ENCODE measurements at places on chromosomes 12 and 14.

DNA sequence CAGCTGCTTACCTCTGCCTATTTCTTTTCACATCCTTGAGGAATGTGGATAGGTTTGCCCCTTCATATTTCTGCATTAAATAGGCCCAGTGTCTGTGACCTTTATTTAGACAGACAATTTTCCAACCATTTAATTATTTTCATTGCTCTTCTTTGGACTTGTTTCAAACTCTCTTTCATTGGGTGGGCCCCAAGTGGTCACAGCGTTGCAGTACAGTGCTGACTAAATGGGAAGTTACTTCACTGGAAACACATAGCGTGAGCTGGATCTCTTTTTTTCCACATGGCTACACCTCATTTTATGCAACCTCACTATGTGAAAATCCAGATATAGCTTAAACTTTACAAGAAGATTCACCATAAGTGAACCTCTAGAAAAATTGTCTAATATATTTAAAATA, 438.9 kb downstream of the ADAMTS20 start:
- no peak for DNase-seq

DNA sequence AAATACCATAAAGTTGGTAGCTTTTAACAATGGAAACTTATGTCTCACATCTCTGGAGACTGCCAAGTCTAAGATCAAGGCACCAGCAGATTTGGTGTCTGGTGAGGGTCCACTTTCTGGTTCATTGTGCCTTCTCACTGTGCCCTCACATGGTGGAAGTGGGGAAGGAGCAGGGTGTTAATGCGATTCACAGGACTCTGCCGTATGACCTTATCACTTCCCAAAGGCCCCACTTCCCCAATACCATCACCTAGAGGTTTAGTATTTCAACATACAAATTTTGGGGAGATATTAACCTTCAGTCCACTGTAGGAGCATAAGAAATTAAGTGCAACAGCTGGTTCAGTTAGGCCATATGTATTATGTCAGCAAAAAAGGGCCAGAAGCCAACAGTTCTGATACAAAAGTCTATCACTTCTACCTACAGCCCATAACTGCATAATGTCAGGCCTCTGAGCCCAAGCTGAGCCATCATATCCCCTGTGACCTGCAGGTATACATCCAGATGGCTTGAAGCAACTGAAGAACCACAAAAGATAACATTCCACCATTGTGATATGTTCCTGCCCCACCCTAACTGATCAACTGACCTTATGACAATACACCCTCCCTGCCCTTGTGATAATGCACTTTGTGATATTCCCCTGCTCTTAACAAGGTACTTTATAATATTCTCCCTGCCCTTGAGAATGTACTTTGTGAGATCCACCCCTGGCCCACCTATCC, 24.7 kb downstream of the DDHD1 start:
- DNase-seq, result no peak

- no peak for DNase-seq
Observed at GRCh38 chr14:55767286-55767685, 187.3 kb downstream of the KTN1 start.

DNA sequence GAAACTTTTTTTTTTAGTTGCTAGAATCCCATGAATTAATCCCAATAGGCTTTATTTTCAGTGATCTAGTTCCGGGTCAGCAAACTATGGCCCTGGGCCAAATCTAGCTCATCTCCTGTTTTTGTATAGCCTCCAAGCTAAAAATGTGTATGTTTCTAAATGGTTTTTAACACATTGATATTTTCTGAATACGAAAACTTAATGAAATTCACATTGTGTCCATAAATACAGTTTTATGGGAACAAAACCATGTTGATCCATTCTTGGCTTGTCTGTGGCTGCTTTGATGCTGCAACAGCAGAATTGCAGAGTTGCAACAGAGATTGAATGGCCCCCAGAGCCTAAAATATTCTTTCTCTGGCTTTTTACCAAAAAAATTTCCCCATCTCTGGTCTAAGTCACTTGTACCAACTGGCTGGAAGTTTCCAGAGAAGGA, 47.5 kb downstream of the ZNF664 start:
- DNase-seq, result no peak

GRCh38 chr12:42145197-42145549, 499 bp upstream of the GXYLT1 start:
- no peak for DNase-seq

DNA sequence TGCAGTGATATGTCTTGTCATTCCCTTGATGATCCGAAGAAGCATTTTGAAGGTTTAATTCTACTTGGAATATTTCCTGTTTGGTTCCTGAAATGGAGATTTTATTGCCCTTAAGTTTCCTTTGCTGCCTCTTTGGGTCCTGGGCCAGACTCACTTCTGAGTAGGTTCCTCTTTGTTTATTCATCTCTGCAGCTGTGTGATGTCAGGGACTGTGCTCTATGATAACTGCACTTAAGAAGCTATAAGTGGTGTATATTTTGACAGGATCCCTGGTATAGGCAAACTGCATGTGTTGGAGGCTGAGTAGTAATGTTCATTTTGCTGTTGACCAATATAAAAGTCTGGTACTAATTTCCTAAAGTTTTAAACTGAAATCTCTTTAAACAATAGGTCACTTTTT, at the start of gene KLRC4:
KLRC4 (minus strand) TSS at position 366 of the 400 bp plus-strand sequence; CDS start at position 184, 182 bp downstream.
- no peak for DNase-seq

- no peak for DNase-seq
Observed at GRCh38 chr14:50109342-50109741, 7.0 kb downstream of the VCPKMT start.

- no peak for DNase-seq
Observed at GRCh38 chr12:9143929-9144729, 28.4 kb upstream of the A2M start.

DNA sequence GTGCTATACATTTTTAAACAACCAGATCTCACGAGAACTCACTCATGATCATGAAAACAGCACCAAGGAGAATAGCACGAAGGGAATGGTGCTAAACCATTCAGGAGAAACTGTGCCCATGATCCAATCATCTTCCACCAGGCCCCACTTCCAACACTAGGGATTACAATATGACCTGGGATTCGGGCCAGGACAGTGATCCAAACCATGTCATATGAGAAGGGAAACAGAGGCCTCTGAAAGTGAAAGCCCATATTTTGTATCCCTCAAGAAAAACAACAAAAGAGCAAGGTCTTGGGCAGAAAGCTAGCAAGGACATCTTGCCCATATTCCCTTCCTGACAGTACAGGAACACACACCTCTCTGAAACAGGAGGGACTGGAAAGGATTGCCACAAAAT, 163.9 kb upstream of the VASH1 start:
- DNase-seq, result no peak

DNA sequence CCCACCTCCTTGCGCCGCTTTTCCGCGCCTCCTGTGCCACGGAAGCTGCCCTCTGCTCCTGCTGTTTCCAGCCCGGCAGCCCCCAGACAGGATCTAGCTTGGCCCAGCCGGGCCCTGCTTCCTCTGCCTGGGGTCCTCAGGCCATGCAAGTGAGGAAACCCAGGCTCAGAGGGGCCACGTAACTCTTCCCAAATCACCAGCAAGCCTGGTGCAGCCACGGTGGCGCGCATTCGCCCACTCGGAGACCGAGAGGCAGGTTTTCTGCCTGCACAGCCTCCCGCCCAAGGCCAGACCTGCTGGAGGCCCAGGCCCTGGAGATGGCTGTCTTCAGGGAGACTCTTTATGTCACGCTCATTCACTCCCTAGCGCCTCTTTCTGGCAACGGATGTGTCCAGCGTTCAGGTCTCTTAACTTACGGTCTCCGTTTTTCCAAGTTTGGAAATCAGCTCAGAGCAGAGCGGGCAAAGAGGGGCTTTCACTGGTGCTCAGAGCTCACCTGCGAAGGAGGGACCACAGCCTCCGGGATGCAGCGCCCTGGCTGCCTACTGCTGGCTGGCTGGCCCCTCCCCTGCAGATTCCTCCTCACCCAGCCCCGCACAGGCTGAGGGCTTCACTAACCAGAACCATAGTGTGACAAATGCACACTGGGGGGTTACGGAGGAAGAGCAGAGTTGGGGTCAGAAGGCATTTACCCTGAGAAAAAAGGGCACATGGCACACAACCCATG, 20.6 kb upstream of the CEP170B start:
- no peak for DNase-seq

GRCh38 chr12:72673853-72674252, 401.7 kb downstream of the TRHDE start:
- DNase-seq, result no peak

DNA sequence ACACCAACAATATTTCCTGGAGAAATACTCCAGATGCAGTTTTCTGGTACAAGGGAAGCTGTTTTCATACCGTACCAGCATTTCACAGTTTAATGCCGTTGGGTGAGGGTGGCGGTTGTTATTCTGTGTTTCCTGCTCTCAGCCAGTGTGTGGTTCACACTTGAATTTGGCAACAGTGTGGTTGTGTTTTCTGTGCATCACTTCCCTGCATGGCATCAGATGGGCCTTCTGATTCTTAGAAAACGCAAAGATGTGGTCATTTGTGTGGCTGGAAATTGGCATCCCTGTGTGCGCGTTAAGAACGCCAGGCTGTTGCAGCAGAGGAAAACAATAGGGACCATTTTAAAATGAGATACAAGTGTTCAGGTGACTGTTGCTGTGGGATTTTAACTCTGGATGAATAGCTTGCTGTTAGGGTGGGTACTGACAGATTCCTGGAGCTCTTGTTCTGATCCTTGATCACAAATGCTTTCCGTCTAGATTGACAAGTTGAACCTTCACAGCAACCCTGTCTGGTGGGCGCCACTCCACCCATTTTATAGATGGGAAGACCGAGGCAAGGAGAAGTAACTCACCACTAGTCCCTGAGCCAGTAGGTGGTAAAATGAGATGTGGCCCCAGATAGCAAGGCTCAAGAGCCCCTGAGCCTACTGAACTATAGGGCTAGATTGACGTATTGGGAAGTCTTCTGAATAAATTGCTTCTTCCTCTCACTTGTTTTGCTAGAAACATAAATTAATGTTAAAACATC, 231.2 kb downstream of the CHST11 start:
- no peak for DNase-seq

DNA sequence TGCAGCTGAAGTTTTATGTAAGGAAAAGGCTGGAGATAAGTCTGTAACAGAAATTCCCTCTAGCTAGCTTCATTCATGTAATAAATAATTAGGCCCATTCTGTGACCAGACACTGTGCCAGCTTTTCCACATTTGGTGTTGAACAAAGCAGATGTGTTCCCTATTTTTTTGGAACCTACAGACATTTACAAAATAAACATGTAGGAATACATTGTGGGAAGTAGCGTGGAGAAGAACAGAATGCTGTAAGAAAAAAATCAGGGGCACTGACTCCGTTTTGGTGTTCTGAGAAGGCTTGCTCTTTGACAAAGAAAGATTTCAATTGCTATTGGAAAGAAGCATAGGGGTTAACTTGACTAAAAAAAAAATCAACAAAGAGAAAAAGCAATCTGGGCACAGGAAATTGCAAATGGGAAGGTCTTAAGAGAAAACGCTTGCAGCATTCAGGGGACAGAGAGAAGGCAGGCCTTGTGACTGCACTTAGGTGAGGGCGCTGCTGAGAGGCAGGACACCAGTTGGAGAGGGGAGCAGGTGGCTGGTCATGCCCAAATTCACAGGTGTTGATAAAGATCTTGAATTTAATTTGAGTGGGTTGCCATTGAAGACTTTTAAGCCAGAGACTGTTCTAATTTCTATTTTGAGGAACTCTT, 4.0 kb downstream of the FAR2 start:
- no peak for DNase-seq

GRCh38 chr14:29616922-29617321, 310.7 kb downstream of the PRKD1 start:
- no peak for DNase-seq

DNA sequence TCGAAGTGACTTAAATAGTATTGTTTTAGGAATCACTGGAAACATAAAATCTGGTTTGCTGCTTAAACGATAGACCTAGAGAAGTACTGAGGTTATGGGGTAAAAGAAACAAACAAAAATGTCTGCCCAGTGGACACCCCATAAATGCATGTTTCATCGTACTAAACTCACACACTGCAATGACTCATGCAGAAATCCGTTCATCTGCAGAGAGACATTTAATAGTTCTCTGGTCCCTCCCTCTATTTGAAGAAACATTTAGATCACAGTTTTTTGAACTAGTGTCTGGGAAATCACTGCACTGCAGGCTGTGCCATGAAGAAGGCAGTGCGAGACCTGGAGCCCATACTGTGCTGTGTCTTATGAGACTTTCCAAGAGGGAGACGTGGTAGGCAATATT, 25.5 kb downstream of the SLC17A8 start:
- no peak for DNase-seq

GRCh38 chr12:11856971-11857370, 207.5 kb downstream of the ETV6 start:
- no peak for DNase-seq

- no peak for DNase-seq
Observed at GRCh38 chr12:40207551-40207950, 17.2 kb upstream of the LRRK2 start.

DNA sequence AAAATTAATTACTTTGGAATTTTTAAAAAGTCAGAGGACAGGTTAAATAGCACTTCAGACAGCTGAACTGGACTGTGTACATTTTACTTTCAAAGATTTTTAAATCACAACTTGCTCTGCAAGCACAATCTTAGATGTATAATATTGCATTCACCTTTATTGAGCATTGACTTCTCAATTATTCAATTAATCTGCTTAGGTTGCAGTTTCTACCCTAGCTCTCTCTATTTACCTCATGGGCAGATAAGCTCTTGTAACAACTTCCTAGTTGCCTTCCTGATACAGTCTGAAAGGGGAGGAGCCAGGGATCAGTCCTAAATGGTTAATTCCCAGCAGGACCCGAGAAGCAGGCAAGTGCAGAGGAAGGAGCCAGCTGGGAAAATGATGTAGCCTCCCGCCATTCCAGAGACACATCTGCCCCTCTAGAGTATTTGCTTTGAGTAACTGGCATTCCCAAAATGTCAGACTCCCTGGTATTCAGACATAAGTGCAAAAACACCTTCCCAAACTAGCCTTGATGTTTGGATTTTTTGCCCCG, 302.8 kb downstream of the GALC start:
- no peak for DNase-seq

GRCh38 chr14:94752591-94753436, 17.1 kb downstream of the GSC start:
- DNase-seq, result no peak

- DNase-seq, result no peak
Observed at GRCh38 chr12:115708801-115709200, 568.7 kb downstream of the MED13L start.

DNA sequence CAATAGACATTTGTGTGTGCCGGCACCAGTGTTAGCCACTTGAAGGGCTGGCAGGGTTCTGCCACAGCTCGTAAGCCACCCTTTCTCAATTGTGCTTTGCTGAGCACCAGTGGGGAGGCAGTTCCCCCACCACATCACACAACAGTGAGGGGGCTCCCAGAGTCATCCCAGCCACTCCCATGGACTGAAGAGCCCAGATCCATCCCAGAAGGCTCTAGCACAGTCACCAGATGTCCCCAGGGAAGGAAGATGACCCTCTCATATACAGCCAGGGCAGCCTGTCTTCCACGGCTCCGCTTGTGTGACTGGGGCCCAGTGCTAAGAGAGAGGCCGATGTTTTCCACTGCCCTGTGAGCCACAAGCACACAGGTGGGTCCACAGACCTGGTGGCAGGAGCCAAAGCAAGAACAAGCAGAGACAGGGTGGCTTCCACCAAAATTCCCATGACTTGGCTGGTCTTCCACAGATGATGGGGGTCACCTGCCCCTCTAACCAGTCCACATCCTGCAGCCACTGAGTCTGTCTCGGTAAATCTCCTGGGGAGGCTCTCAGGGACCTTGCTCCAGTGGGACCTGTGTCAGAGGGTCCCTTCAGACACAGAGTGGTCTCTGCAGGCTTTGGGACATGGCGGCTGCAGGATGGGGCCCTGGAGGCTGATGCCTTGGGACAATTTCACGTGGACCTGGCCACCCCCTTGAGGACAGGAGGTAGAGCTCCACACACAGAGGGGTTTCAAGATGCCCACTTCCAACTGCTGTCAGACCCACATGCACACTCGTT, 71.9 kb upstream of the DDX11 start:
- DNase-seq, result no peak
